ENCODE measurements at places on chromosomes 6 and 20.

DNA sequence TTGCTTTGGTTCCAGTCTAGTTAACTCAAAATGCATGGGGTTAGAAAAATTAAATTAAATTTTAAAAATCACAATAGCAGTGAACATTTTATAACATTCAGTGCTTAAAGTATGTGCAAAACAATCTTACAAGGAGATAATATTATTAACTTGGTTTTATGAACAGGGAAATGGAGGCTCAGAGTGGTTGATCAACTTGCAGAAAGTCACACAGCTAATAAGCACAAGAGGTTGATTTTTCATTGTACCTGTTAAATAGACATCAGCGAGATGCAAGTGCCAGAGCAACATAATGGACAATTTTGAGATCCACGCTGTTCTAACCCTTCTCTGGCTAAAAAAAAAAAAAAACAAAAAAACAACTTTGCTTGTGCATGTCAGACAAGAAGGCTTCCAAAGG, 219.8 kb downstream of the TSHZ2 start:
- no peak for DNase-seq

- no peak for DNase-seq
Observed at GRCh38 chr6:74805916-74806696, 399.7 kb downstream of the COL12A1 start.

- DNase-seq: no peak
Observed at GRCh38 chr6:10535193-10535592, 14.0 kb downstream of the GCNT2 start.

GRCh38 chr6:166253281-166253681, 54.9 kb downstream of the PRR18 start:
- no peak for DNase-seq

DNA sequence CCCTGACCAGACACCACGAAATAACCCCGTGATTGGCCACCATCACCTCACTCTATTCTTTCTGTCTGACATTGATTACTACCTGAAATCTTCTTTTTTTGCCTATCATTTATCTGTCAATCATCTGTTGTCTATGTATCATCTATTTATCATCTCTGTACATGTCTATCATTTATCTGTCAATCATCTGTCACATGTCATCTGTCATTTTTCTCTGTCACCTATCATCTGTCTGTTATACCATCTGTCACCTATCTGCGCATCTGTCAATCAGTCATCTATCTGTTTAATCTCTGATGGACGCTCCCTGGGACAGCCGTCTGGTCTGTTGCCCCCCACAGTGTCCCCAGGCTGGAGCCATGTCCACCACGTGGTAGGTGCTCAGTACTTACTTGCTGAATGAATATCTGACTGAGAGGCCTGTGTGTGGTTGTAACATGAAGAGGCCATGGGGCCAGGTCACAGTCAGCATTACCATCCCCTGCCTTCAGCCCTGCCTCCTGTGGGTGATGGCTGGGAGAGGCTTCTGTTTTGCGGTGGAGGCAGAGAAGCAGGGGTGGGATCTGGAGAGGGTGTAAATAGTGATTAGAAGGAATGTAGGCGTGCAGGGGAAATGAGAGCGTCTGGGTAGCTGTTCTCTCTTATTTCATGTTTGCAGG, 302.7 kb downstream of the QKI start:
- no peak for DNase-seq

GRCh38 chr6:117205876-117206275, 59.5 kb upstream of the VGLL2 start:
- DNase-seq: no peak

DNA sequence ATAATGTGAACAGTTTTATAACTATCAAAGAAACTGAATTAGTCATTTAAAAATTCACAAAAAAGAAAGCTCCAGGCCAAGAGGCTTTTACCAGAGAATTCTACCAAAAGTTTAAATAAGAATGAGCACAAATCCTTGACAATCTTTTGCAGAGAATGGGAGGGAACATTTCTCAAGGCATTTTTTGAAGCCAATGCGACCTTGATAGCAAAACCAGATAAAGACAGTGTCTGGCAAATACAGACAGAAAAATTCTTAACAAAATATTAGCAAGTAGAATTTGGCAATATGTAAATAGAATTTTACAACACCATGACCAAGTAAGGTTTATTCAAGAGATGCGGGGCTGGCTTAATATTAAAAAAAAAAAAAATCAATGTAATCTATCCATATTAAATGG, 41.7 kb downstream of the RNF24 start:
- no peak for DNase-seq

- DNase-seq: no peak
Observed at GRCh38 chr6:131937703-131938631, 13.2 kb downstream of the CCN2 start.

DNA sequence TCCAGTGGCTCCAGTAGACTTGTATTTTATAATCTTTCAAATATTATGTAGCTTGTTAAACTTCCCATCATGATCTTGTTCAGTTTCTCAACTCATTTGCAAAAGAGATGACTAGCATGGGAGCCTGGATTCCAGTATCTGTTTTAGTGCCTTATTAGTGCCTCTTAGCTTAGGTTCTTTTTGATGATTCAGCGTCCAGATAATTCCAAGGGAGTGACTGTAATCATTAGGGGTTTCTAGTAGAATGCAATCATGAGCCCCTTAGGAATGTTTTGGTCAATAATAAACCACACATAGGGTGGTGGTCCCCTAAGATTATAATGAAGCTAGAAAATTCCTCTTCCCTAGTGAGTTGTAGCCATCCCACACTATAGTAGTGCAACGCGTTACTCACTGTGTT, 7.0 kb downstream of the CD2AP start:
- DNase-seq: no peak

DNA sequence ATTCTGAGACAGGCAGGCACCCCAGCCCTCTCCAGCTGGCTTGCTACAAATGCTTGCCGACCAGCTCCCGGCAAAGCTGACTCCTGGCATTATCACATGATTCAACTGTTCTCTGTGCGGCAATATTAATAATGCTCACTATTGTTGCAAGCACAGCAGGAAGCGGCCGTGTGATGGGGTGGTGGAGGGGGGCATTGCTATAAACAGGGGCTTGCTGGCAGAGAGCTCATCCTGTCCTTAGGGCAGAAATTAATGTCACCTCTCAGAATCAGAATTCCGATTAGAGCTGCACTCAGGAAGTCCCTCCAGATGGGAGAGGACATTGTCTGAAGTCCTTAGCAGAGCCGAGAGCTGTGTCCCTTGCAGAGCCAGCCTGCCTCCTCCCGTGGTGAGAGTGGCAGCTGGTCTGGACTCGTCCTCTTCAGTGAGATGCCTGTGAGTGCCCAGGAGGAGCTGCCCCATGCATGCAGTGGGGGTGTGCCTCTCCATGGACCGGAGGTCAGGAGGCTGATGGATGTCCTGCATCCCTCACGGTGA, 162.5 kb downstream of the CDH4 start:
- no peak for DNase-seq

- DNase-seq: no peak
Observed at GRCh38 chr6:158388727-158389126, 76.5 kb downstream of the TULP4 start.

DNA sequence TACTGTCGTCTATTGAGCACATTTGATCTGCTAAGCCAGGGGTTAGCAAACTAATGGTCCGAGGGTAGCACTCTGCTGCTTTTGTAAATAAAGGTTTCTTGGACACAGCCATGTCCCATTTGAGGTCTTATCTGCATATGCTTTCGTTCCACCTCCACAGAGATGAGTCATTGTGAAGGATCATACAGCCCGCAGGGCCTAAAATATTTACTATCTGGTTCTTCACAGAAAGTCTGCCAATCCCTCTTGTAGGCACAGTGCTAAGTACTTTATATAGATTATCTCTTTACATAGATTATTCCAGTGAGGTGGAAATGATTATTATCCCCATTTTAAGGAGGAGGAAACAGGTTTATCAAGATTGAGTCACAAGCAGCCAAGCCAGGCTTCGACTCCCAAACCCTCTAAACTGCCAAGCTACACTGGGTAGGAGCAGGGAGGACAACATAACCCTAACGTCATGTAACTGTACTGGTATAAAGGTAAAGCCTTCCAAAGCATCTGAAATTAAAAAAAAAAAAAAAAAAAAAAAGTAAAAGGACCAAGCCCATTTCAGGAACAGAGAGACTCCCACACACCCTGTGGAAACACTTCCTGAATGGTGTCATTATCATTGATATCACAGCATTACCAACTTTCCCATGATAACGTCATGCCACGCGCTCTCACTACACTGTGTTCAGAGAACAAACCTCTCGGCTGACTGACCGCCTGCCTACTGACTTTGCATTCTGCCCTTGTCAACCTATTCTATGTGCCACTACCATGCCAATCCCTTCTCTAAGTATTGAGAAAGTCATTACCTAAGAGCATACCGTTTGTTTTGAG, 101.0 kb downstream of the KIF16B start:
- DNase-seq: no peak

DNA sequence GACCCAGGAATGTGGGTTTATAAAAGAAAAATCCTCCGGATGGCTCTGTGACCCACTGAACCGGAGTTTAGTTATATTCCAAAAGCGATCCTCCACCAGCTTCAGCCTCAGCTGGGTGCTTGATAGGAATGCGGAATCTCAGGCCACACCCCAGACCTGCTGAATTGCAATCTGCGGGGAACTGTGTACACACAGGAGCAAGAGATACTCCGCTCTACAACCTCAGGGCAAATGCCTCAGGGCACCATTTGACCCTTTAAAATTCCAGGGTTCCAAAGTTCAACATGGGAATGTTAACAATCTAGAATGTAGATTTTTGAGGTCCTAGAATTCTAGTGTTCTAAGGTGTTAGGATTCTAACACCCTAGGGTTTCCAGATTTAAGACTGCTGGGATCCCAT, 10.8 kb downstream of the BPIFA2 start:
- no peak for DNase-seq

GRCh38 chr6:128415387-128415786, 105.0 kb downstream of the PTPRK start:
- no peak for DNase-seq

GRCh38 chr6:93677264-93677965, 258.1 kb upstream of the EPHA7 start:
- no peak for DNase-seq
